ENCODE measurements at places on chromosomes 6 and 20. TPM values are rescaled to one million over a fixed set of nuclear protein-coding genes. Genes with fewer than 3 reads are reported as not detected.

The SPATA25 gene
- total RNA-seq, result 1.2 TPM

The NKAIN4 gene
- 3.7 TPM for total RNA-seq

The ECT2L gene
- not detected for total RNA-seq

The LY6G6F gene
- total RNA-seq, result not detected

The DEF6 gene
- total RNA-seq, result 2.5 TPM
